ENCODE measurements at places on chromosomes 1 and 21.

DNA sequence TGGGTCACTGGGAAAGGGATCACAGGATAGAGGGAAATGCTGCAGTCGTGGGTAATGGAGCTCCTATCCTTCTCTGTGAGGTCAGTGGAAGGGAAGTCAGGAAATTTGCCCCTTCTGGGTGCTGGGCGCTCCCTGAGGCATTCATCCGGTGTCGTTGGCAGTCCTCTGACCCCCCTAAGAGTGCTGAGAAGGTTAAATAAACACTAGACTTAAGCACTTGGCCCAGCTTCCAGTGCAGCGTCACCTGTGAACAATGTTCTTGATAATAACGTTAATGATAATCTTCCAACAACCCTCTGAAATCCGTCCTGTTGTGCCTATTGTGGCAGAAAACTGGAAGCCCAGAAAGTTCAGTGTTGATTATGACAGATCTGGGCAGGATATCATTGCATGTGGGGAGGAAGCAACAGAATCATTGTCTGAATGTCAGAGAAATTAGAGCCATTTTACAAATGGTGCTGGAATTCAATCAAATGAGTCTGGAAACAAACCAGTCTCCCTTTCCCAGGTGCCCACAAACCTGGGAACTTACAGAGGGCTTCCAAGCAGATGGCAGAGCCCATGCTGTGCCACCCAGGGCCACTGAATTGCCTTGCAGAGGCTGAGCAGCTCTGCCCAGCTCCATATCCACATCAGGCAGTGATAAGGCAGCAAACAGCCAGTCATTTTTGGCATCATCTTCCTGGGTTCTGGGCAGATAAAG is 216.8 kb downstream of the KAZN start:
- DNase-seq: no peak

GRCh38 chr1:247376659-247377058 is 39.3 kb upstream of the NLRP3 start:
- no peak for DNase-seq

GRCh38 chr1:33301273-33301984 is 19.5 kb downstream of the A3GALT2 start:
- DNase-seq: no peak

DNA sequence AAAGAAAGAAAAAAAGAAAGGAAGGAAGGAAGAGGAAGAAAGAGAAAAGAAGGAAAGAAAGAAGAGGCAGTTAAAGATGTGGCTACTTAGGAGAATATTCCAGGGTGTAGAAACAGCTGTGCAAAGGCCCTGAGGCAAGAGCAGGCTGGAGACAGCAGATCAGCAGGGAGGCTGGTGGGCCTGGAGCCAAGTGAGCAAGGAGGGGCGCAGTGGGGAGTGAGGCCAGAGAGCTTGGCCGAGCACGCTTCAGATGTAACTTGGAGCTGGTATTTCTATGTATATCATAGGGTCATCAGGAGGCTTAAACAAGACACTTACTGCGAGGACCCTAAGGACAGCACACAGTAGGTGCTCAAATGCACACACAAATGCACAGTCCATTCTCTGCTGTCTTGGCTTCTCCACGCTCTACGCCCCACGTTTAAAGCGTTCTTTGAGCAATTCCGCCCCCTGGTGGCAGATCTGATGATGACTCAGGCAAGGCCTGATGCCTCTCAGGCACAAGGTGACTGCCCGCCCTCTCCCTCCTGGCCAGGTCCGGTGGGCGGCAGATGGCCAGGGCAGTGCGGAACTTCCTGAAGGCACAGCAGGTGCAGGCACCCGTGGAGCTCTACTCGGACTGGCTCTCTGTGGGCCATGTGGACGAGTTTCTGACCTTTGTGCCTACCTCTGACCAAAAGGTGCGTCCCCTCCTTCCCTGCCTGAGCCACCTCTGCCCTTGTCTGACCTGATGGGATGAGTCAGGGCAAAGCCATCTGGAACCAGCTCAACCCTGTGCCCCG is 11.9 kb upstream of the PADI3 start:
- DNase-seq: peak; percentile 87

- peak; percentile 92 for DNase-seq
These were observed 49.0 kb downstream of the JAK1 start for GRCh38 chr1:64917328-64917861.

- no peak for DNase-seq
These were observed 7.1 kb downstream of the MORN1 start for GRCh38 chr1:2384130-2384860.

DNA sequence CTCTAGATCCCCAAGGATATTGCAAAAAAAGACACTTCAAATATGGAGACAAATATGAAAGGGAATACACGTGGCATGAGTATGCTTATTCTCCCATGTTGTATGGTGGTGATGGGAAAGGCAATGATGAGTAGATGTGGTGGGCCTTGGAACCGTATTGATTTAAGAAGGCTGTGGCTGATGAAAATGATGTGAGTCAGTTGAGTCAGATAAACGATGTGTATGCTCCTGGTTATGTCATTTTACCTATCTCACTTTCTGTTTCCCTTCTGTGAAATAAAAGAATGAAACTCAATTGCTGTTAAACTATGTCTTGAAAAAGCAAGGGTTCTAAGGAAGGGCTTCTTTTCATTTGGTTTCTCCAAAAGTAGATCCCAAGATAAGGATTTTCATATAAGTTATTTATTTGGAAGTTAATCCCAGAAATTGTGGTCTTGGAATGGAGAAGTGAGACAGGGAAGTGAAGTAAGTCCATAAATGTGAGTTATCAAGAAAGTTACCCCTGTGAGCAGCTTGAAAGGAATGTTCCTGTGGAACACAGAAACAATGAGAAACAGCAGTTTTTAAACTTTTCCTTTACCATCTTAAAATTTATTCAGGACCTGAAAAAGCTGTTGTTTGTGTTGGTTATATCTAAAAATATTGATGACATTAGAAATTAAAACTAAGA is 292.0 kb downstream of the DUSP10 start:
- no peak for DNase-seq

- no peak for DNase-seq
These were observed 350.9 kb upstream of the ZP4 start for GRCh38 chr1:238241607-238242006.
